ENCODE measurements at places on chromosomes 6 and 20.

DNA sequence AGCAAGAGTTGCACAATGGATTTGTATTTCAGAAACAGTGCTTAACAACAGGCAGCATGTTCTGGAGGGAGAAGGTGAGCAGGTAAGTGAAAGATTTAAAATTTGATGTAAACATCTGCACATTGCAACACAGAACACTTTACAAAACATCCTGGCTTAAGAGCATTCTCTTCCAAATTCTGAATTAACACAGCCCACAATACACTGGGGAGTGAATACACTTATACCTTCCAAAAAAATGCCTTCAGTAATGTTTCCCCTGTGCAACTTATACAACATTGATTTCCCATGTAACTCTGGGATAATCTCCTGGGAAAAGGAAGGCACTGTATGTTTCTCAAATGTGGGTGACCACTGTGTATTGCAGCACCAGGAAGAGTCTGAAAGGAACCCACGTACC, 127.6 kb downstream of the FYN start:
- no peak for DNase-seq

DNA sequence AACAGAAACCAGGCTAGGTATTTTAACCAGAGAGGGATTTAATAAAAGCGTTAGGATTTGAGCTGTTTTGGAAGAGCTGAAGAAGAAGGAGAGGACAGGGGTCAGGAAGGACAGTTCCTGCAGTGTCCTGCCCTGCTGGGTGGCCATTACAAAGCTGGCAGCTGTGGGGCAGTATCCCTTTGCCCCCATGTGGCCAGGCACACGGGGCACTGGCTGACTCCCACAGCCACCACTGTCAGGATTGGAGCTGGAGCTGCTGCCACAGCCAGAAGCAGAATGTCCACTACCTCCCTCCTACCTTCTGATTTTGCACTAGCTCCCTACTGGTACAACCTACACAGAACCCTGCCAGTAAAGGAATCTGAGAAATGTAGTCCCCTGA, 46.5 kb downstream of the SLC22A3 start:
- DNase-seq: no peak

- no peak for DNase-seq
Measured at GRCh38 chr6:122791310-122791679, 2.2 kb downstream of the SMPDL3A start.

DNA sequence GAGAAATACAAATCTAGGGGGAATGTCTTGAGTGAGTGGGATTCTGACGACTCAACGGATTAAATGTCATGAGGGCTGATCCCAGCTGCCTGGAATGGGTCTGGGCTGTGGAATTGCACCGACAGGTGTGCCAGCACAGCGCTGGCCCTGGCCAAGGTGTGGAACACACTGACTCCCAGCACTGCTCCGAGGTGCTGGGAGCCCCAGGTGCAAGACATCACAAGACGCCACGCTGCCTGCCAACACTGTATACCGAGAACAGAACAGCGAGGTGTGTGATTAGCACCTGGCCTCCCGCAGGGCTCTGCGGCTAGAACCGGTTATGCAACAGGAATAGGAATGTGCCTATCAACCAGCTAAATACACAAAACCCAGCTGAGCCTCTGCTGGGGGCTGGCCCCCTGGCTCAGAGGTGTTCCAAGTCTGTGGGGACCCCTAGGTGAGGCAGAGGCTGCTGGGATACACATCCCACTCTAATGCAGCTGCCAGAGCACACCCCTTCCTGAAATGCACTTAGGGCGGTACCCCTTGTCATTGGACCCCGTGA, 24.8 kb upstream of the APMAP start:
- peak; percentile 93 for DNase-seq

GRCh38 chr20:51687630-51688029, 80.6 kb downstream of the ATP9A start:
- no peak for DNase-seq

DNA sequence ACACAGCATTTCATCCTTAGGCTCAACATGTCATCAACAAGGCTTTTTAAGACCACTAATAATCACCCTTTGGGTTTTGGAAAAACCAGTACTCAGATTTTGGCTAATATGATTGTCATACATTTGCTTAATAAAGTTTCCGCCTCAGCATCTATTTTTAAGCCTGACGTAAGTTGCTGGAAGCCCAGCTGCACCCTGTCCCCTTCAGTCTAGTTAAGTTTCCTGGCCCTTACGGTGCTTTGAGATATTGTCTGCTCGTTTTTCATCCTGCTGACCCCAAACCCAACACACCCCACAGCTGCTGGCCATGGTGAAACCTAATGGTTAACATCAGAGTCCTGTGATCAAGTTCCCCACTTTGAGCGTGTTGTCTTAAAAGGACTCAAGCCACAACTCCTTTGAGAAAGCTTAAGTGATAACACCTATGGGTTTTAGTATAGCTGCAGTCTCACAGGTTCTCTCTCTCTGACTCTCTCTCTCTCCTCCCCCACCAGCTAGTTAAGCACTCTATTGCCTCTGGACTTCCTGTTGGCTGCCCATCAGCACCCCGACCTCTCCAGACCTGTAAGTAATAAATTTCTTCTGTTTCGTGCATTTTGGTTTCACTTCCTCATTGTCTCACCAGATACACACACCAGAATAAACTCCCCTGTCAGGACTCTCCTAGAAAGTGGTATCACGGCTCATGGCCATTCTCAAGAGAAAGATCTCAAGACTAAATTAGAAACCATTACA, 802.0 kb downstream of the C6orf118 start:
- no peak for DNase-seq

- peak; percentile 59 for DNase-seq
Measured at GRCh38 chr6:6826095-6826901, 237.8 kb downstream of the LY86 start.

GRCh38 chr6:157123234-157123633, 200.1 kb downstream of the TMEM242 start:
- DNase-seq: no peak

GRCh38 chr20:17709361-17710293, 9.9 kb downstream of the BANF2 start:
- no peak for DNase-seq

GRCh38 chr6:89781070-89782034, 38.2 kb downstream of the MDN1 start:
- DNase-seq: no peak

DNA sequence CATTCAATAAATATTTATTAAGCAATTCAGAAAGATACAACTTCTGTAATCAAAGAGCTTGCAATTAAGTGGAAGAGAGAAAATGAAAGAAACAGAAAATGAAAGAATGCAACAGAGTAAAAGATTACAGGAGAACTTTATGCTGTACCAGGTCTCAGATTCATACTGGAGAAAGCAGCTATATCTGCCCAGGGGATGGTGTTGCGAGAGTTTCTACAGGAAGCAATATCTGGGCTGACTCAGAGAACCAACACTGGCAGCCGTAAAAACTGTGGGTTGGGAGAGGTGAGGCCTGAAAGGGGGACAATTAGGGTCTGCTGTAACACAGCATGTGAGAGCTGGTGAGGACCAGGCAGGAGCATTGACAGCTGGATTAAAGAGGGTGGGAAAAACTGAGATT, 256.7 kb upstream of the TCF21 start:
- no peak for DNase-seq

GRCh38 chr20:3846740-3847428, at the start of gene MAVS:
MAVS (plus strand) TSS chr20:3846834; CDS start chr20:3854625, 7,791 bp downstream.
- peak; percentile 84 for DNase-seq

- no peak for DNase-seq
Measured at GRCh38 chr6:53724501-53724900, 58.9 kb upstream of the KLHL31 start.

- DNase-seq: no peak
Measured at GRCh38 chr6:45387236-45387635, 9.5 kb upstream of the SUPT3H start.

GRCh38 chr6:34630040-34630439, 66.5 kb downstream of the ILRUN start:
- no peak for DNase-seq

- DNase-seq: no peak
Measured at GRCh38 chr20:31901615-31902014, 31.2 kb downstream of the TTLL9 start.

DNA sequence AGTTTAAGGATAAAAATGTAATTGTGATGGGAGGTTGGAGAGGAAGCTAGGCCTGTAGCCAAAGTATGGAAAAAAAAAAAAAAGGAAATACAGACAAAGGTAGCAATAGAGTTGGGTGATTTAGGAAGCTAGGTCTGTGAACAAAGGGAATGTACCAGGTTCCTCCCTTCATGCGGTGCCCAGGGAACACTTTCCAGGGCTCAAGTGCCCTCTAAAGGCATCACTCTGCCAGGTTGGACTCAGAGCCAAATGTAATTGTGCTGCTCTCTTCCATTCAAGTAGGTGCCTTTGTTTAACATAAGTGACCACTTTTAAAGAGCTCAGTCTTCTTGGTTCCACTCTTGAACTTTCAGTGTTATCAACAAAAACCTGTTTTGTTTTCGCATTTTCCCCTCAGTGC, 159.7 kb upstream of the AHI1 start:
- no peak for DNase-seq

DNA sequence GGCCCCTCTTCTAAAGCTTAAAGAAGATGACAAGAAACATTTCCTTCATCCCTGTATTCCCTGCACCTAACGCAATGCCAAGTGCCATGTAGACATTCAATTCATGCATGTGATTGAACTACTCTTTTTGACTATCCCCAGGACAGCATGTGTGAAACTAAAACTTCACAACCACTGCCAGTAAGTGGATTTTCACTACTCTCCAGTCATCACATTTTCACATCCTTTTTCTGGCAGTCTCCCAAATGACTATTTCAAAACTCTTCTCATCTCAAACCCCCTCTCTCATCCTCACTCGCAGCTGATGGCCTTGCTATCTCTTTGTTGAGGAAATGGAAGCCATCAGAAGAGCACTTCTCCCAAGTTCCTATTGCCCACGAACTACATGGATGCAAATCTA, 122.6 kb downstream of the OPRM1 start:
- DNase-seq: no peak

GRCh38 chr20:19929481-19930145, 87.5 kb upstream of the NAA20 start:
- DNase-seq: no peak

- DNase-seq: no peak
Measured at GRCh38 chr6:63560801-63561287, 11.4 kb upstream of the LOC128125822 start.

DNA sequence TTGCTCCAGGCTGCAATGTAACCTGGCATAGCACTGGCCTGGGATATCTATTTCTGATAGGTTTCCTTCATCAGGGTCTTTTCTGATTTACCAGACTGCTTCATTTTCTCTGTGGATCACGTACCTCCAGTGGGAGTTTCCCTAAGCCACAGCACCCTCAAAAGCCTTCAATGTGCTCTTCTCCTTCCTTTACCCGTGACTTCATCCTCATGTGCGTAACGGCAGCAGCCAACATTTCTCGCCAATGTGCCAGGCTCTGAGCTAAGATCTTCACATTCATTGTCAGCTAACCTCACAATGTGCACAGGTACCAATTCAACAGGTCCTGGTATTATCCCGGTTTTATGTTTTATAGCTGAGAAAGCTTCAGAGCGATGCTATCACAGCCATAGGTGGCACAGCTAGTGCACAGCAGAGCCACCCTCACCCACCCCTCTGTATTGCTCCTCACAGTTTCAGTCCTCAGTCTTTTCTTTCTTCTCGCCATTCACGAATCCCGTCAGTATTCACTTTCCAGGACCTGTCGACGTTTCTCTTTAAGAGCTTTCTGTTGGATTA, 58.2 kb downstream of the TNFAIP3 start:
- DNase-seq: no peak

DNA sequence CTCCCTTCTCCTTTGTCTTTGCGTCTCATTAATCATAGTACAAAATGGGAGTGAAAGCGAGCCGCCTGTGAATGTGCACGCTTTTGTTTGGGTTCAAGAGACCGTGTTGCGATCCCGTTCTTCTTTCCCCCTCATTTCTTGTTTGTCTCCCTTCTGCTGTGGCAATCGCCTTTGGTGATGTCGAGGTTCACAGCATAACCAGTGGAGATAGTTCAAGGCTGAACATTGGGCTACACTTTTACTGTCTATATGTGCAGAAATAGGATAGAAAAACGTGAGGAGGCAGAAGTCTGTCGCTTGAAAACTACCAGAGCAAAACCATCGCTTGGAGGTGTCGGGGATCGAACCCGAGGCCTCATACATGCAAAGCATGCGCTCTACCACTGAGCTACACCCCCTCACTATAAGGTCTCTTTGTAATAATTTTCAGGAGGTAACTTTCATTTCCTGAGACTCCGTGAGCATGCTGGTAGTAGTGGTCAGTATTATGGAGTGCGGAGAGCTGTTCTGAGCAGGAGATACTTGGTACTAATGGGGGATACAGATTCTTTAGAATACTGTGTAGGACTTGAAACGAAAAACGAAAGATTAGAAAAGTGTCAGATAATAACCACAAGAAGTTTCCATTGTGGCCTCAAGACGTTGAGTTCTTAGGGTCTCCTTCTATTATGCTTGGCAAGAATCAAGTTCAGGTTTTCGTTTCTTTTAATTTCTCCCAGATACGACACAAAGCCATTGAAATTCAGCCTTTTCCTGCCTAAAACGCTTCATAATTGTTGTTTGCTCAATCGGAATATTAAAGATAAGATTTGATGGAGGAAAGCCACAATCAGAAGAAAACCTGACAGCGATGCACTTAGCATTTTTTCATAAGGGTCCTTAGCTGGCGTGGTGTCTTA, 106.6 kb downstream of the TRIM27 start:
- DNase-seq: no peak

GRCh38 chr20:36866681-36867495, 9.1 kb upstream of the TLDC2 start:
- DNase-seq: no peak

DNA sequence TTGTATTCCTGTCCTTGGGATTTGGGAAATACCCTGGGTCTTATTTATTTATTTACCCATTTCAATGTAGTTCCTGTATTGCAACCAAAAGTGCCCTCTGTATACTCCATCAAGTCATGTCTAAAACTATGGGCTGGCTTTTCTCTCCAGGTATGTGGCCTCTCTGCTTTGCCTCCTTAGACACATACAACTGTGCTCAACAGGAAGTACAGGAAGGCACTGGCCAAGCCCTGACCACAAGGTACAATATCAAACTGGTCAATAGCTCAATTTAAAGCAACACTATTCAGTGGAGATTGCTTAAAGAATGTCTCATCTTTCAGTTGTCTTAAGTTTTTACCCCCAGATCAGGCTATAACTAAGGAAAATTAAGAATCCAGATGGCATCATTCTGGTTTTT, 42.3 kb upstream of the SLC24A3 start:
- no peak for DNase-seq

DNA sequence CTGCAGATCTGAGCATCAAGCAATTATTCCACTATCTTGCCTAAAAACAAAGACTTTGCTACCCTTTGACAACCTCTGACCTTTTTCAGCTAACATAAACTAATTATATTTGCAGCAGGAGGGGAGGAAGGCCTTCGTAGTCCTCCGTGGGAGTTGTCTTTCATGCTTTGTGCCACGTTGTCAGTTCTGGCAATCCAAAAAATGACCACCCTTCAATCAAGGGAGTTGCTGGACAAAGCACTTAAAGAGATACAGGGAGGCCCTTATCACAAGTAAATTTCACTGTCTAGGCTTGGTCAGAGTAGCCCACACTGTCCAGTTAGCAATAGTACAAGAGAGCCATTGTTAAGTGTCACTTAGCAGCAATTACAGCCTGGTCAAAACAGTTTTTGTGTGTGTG, 578.9 kb downstream of the HAO1 start:
- DNase-seq: no peak
